ENCODE measurements at places on chromosomes 2 and 18.

DNA sequence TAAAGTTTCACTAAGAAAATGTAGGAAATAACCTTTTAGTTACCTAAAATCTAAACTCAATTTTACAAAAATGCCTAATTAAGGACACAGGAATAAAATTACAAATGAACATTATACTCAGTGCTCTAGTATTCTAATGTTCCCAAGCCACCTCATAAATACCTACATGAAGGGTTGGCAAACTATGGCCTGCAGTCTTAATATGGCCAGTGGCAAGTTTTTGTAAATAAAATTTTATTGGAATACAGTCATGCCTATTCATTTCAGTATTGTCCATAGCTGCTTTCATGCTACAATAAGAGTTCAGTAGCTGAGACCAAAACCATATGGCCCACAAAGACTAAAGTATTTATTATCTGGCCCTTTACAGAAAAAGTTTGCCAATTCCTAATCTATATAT is 53.8 kb downstream of the SS18 start:
- DNase-seq, result no peak

- peak; percentile 63 for DNase-seq
Measured at GRCh38 chr2:120938045-120938771, 202.5 kb downstream of the GLI2 start.

DNA sequence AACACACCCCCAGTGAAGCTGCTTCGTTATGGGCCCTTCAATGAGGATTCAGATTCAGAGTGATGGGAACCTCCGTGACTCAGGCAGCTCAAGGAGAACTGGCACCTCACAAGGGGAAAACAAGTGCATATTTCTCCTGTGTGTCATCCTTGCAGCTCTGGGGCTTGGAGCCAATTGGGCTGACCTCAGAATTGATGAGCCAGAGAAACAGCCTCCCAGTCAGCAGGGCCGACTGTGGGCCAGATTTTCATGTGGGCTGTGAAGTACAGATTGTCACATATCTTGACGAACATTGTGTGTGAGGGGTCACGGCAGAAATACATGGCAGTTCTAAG is 189.6 kb upstream of the SP5 start:
- DNase-seq, result peak; percentile 97

- DNase-seq, result no peak
Measured at GRCh38 chr2:16828828-16829160, 163.2 kb upstream of the CYRIA start.

GRCh38 chr2:159065313-159065712 is 96.9 kb downstream of the TANC1 start:
- DNase-seq, result no peak

Data from mesenchymal stem cell (in vitro differentiated cells and primary cell).